ENCODE measurements at places on chromosomes 2 and 18.
A peak's percentile ranks its signal among the peaks of the same experiment; 100 is the strongest.

DNA sequence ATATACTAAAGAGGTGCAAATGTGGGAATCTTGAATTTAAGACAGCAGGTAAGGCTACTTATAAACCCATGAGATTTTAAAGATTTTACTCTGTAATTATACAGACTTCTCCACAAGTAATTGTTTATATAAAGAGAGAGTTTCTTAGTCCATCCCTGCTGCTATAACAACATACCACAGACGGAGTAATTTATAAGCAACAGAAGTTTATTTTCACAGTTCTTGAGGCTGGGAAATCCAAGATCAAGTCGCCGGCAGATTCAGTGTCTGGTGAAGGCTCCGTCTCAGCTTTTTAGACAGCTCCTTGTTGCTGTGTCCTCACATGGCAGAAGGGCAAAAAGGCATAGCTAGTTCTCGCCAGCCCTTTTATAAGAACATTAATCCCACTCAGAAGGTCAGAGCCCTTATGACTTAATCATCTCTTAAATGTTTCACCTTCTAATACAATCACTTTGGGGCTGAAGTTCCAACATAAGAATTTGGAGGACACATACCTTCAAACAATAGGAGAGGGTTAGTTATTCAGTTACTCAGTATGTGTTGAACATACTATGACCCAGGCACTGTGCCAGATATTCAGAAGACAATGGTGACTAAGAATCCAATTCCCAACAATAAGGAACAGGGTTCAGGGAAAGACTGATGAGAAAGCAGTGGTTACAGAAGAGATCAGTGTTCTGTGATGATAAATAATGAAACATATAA is 466.0 kb downstream of the RIT2 start:
- DNase-seq, result no peak

DNA sequence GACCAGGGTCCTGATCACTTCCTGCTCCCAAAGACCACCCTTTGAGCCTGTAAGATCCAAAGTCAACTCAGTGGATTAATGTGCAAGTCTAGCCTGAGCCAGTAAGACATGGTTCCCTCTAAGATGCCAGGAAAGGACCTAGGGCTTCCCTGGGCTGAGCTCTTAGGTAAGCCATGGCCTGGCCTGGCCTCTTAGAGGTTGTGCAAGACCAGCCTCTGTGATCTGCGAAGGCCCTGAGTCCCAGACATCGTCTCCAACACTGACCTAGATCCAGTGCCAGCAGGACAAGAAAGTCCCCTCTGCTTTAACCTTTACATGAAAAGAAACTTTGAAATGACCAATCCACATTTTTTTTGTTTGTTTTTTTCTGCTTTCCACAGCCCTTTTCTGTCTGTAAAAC is 73.6 kb upstream of the CYP1B1 start:
- no peak for DNase-seq

DNA sequence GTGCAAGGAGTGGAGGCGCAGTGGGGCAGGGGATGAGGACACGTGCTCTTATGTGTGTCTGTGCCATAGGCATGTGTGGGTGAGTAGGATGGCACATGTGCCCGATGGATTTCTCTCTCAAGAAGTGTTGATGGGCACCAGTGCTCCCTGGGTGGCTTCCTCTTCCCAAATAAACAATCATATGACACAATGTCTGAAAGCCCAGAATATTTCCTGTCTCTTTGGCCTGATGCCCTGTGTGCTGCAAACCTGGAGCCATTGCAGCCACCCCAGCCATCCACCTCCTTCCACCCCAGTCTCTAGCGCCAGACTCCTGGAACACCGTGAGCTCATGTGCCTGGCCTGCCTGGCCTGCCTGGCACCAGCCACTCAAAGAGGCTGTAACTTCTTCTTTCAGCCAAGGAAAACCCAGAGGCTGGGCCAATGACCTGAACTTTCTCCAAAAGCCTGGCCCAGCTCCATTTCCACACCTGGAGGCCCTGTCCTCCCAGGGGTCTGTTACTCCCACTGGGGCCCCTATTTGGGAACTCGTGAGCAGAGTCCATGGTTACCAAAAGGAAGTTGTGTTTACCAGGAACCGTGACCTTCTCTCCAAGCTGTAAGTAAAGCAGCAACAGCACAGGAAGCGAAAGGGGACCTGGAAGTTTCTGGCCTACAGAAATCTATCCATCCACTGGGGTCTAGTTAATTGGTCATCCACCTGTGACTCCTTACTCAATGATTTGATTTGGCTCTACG is 9.5 kb upstream of the ZBTB7C start:
- no peak for DNase-seq

DNA sequence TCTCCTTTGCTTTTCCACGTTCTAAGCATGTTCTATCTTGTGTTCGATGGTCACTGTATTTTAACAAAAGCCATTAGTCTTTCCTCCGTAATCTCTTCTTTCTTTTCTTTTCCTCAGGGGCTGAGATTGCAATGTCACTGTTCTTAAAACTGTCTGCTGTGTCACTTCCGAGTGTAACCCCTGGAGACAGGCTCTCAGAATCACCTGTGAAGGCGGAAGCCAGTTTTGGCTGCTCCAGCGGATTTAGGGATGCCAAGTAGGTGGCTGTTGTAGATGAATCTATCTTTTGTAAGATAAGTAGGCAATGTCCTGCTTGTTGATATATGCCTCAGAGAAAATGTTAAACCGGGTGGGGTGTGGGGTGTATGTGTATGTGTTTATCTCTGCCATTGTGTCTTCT is 94.7 kb upstream of the L3MBTL4 start:
- no peak for DNase-seq

- no peak for DNase-seq
Observed at GRCh38 chr2:199462347-199462955, 4.7 kb upstream of the SATB2 start.

DNA sequence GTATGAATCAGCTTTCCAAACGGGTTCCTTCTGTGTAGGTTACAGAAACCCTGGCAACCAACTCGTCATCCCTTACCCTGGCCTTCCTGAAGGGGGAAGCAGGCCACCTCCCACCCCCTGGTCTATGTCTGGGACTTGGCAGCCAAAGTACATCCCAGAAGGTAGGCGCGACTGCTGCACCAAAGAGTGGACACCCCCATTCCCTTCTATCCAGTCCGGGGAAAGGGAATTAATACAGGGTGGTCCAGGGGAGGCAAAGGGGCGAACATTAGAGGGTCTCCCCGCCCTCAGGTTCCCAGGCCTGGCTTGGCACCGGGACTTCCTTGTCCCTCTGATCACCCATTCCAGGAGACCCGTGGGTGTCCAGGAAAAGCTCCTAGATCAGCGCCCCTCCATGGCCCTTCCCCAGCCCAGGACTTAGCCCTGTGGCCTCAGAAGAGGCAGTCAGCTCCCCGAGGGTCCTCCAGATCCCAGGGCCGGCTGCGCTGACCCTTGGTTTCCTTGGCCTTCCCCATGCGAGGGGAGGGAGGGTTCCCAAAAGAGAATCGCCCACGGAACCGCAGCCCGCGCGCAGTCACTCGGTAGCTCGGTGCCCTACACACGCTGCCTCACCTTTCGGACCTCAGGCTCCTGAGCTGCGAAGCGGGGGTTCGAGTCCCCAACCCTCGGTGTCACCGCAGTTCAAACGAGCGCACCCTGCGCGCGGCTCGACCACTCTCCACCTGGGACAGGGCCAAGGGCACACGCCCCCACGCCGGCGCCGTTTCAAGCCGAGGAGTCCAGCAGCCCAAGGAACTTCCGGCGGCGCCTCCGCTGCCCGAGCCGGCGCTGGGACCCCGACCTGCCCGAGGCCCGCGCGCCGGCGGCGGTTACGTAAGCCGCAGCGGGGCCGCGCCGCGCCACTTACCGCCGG is at the start of gene PER2:
Gene PER2 (minus strand): TSS at position 874 of the 913 bp plus-strand sequence. CDS start 10,674 bp downstream, outside the sequence.
- DNase-seq, result peak; percentile 91

- peak; percentile 26 for DNase-seq
Observed at GRCh38 chr2:169928463-169928864, 101.2 kb downstream of the UBR3 start.

GRCh38 chr2:187549951-187550555 is 4.2 kb downstream of the TFPI start:
- no peak for DNase-seq

DNA sequence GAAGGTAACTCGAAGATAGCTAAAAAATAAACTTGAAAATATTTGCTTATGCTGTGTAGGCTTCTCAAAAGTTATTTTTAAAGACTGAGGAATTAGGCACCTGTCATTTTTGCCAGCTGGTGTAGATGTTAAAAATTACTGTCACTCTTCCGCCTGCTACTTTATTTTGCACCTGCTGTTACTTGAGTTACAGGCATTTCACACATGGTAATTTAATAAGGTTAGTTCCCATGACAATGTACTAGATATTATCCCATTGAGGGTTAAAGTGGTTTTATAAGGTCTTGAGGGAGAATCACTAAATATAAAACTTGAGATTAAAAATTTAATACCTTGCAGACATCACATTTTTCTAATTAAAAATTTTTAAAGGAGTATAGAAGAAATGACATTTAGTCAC is 26.6 kb downstream of the MYL1 start:
- DNase-seq, result no peak

- DNase-seq, result no peak
Observed at GRCh38 chr2:121281694-121282093, 3.3 kb downstream of the TFCP2L1 start.

GRCh38 chr2:165762723-165763122 is 31.3 kb downstream of the GALNT3 start:
- DNase-seq, result no peak

- no peak for DNase-seq
Observed at GRCh38 chr2:27096748-27097297, 10.3 kb downstream of the KHK start.

DNA sequence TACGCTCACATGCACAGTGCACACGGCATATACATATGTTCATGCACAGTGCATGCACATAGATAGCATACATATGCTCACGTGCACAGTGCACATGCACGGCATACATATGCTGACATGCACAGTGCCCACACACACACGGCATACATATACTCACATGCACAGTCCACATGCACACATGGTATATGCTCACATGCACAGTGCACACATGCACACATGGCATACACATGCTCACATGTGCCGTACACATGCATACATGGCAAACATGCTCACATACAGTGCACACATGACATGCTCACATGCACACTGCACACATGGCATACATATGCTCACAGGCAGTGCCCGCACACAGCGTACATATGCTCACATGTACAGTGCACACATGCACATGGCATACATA is 97.7 kb upstream of the CTDP1 start:
- no peak for DNase-seq

DNA sequence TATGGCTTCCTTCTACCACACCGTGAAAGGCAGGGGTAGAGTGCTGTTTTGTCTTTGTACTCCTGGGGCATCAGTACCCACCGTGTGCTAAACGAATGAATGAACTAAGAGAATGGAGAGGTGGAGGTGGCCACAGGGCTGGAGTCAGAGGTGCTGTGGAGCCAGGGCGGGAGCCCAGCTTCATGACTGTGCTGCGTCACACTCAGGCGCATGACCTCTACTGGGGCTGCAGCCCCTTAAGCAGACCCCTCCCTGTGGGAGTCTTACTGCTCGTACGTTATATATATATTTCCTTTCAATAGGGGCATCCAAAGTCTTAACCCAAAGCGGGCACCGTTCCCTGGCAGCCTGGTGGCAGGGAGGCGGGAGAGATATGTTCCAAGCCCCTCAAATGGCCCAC is 18.0 kb upstream of the LBH start:
- DNase-seq, result no peak

DNA sequence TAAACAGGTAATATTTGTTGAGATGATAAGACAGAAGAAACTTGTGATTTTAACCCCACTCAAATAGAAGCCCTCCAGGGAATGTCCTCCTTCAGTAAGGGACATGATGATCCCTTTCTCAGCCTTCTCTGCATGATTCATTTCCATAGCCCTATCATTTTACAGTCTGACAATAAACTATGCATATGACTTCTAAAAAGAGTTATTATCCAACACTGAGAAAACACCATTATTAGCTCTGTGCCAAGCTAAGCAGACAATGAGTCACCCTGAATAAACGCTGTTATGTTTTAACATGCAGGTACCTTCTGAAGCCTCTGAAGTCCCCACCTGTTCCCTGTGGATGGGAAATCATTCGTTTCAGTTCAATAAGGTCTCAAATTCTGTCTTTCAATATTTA is 54.7 kb downstream of the DTNB start:
- peak; percentile 65 for DNase-seq

DNA sequence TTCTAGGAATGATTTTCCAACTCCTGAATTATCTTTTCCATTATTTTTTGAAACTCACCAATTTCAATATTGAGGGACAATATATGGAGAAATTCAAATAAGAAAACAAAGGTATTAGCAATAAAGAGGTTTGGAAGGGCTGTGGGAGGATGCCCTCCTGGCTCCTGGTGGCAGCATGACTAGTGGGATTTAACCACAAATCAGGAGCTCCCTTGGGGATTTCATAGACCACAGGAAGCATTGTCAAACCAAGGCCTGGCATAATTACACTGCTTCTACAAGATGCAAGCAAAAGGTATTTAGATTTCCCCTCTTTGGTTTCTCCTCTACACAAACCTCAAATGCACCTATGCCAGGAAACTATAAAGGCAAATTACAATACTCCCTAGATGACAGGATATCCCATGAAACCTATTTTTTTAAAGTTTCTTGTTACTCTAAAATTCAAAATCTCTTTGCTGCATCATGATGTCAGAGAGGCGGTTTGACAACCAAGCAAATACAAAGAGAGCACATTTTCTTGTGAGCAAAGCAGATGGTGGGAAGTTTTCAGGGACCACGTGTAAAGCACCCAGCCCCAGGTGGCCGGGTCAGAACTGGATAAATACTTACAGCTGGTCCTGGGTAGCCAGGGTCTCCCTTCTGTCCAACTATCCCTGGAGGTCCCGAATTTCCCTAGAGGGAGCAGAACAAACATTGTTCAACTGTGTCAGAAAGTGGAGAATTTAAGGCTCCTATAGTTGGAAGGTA is 67.9 kb downstream of the COL6A3 start:
- no peak for DNase-seq

DNA sequence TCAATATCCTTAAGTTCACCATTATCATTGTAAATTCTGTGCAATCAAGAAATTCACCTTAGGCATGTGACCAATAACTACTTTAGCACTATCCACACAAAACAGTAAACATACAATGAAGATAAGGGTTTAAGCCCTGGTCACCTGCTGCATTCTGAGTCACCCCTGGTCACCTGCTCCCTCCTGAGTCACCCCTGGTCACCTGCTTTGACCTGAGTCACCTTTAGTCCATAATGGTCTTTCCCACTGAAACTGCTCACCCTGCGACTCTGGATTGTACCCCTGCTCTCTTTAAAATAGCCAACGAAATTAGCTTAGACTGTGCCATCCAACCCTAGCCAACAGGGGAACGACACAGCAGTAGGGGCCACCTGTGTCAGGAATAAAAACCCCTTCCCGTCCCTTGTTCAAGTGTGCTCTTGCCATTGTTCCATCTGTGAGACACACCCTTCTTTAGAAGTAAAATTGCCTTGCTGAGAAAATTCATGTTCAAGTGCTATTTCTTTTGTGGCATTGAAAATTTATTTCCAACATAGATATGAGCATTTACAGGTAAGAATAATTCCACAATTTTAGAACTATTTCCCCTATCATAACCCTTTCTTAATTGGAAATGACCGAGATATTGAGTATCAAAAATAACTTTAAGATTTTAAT is 902.8 kb downstream of the DSC3 start:
- DNase-seq, result no peak

- peak; percentile 10 for DNase-seq
Observed at GRCh38 chr18:21914739-21915319, 174.2 kb downstream of the MIB1 start.
